ENCODE measurements at places on chromosomes 5 and 9.

- no peak for DNase-seq
Observed at GRCh38 chr5:9545136-9545991, 511 bp downstream of the SEMA5A start.

DNA sequence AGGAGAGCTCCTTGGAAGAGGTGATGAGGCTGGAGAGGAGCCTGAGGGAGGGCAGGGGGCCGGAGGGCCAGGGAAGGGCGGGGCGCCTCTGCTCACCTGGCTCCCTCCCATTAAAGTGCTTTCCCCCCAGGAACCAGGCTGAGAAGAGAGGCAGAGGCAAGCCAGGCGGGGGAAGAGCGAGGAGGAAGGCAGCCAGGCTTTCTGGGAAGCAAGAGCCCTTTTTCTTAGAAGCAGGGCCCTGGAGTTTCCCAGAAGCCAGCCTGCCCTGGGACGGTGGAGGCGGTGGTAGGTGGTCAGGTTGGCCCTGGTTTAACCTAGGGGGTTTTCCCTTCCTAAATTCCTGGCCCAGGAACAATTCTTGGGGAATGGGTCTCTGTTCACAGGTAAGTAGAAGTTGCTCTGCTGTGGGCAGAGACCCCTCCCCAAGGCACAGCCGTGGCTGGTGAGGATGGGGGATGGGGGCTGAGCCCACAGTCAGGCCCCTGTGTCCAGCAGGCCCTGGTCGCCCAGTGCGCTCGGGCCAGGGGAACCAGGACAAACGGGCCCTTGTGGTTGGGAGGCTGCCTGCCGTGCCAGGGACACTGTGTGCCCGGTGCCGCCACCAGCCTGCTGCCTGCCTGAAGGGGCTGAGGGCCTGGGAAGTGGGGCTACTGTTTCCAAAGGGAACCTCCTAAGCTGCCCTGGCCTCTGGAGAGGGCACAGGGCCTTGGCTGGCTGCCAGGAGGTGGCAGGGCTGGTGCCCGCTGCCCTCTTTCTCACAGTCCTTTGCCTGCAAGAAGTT, 16.6 kb upstream of the RALGDS start:
- no peak for DNase-seq

DNA sequence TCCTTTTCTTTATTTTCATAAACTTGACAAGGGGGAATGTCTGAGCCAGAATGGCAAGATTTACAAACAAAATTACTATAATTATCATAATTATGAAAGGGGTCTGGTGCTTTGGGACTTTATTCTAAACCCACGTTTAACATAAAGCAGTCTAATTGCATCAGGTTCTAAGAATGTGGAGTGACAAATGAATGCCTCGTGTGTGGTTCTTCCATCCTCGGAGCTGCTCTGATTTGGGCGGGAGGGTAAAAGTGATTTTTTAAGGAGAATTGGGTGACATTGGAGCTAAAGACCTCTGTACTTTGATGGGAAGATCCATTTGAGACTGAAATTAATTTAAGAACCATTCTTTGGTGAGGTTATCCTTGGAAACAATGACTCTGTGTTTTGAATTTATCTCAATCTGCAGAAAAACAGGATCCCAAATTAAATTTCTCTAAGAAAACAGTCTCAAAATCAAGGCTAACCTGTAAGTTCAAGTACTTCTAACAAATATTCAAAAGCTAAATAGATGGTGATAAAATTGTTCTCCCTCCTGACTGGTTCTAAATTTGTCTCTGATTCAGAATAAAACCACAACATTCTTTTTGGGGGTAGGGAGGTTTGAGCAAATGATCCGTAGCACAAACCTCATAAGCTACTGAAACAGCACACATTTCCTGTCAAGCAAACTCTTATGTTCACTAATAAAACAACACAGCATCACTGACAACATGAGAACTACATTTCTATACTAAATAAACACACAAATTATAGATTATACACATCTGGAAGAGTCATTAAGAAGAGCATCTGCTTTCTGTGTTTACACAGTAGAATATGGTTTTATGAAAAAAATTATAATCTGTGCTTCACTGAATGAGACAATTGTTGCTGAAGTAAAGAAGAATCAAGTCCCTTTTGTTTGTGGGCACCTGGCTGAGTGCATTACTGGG, 85.5 kb downstream of the DCP2 start:
- DNase-seq = no peak

GRCh38 chr5:116068028-116068632, 16.7 kb upstream of the COMMD10 start:
- peak; percentile 80 for DNase-seq

- DNase-seq = no peak
Observed at GRCh38 chr5:168422431-168422830, 63.8 kb upstream of the RARS1 start.

GRCh38 chr5:107935645-107936044, 264.9 kb upstream of the EFNA5 start:
- DNase-seq = no peak

DNA sequence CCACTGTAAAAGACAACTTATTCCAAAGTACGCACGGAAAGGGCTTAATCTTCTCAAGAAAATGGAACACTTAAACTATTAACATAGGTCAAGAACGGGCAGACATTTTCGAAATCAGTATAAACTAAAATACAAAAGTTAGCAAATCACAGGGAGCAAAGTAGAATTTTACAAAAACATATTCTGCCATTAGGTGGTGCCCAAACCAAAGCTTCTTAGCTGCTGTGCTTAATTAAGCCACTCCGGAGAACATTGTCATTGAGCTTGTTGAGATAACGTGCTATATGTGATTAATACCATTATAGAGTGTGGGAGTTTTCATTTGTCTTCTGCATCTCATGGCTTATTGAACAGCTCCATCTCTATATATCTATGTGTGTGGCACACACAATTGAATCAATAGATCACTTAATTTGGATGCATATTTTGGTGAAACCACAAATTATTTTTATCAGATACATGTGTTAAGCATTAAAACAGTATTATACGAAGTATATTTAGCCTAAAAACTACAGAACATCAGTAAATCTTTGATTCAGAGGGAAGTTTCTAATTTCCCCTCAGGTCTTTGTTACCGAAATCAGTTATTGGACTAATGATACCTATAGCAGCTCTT, 23.4 kb downstream of the UBLCP1 start:
- DNase-seq = no peak

DNA sequence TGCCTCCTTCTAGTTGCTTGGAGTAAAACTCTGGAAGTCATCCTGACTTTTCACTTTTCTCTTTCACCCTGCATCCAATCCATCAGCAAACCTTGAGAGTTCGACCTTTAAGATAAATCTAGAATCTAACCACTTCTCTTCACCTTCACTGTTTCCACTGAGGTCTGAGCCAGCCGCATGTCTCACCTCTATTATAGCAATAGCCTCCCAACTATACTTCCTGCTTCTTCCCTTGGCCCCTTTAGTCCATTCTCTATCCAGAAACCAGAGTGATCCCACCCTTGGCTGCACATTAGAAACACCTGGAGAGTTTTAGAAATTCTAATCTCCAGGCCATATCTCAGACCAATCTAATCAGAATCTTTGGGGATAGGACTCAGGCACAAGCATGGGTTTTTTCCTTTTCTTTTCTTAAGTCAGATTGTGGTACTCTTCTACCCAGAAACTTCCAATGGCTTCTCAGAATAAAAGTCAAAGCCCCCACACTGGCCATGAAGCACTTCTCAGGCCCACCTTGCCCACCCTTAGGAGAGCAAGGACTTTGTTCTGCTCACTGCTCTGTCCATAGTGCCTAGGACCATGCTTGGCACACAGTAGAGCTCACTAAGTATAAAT, 33.1 kb downstream of the MFAP3 start:
- no peak for DNase-seq

GRCh38 chr9:137959641-137960411, 82.2 kb downstream of the CACNA1B start:
- DNase-seq = no peak

DNA sequence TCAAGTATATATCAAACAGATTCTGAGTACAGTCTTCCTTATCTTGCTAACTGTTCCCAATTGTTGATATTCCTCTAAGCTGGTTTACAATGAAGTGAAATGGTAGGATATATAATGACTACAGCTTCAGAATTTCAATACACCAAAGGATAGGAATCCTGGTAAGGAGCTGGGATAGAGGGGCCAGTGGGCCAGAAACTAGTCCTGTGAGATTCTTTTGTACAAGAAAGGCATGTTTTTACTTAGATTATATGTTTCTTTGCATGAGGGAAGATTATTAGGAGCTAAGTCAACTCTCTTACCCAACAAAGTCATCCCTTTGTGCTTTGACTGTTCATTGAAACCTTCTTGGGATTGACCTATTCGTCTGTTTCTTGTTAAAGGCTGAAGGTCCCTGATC, 435.7 kb downstream of the PLK2 start:
- DNase-seq = no peak

DNA sequence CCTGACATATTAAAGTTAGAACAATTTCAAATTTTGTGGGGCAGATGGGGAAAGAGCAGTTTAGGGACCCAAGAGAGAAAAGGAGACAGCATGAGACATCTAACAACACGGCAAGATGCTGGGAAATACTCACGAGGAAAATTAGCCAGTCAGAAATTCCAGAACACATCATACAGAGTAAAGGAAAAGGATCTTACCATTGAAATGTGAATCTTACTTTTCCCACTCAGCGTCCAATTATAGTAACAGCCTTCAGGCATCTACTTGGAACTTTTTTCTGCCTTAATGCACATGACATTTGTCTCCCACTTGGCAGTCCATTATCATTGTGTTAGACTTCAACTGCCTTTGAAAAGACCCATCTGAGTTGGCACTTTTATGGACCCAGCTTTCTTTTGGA, 189.7 kb upstream of the SLC27A6 start:
- no peak for DNase-seq

DNA sequence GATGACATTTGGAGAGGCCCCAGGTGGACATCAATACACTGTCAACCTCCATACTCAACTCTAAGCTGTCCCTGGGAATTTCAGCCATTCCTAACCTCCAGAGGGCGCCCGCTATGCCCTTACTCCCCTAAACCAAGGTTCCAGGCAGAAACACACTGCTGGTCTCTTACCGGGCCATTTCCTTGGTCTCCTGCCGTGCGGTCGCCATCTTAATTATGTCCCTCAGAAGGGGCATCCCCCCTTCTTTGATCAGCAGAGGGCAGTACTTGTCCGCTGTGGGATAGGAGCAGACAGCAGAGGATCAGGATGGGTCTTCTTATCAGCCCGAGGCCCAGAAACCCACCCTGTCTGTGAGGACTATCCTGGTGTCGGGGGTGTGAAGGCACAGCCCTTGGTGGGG, 9.3 kb upstream of the ZDHHC12 start:
- peak; percentile 73 for DNase-seq

GRCh38 chr5:100828898-100829356, 74.2 kb downstream of the ST8SIA4 start:
- no peak for DNase-seq

DNA sequence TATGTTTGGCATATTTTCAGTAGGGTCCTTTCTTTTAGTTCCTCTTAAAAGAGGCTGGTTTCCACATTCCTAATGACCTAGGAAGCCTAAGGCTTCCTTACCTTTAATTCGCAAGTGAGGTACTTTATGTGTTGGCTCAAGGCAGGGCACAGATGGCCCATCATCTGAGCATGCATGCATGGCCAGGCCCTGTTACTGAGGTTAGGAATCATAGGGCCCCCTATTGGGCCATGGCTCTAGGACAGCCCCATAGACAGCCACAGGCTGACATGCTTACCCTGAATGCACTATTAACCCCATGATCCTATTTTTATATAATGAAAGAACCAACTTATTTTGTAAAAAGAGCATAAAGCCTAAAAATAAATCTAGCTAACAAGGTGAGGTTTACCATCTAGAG, 271.4 kb downstream of the ELAVL2 start:
- DNase-seq = no peak

DNA sequence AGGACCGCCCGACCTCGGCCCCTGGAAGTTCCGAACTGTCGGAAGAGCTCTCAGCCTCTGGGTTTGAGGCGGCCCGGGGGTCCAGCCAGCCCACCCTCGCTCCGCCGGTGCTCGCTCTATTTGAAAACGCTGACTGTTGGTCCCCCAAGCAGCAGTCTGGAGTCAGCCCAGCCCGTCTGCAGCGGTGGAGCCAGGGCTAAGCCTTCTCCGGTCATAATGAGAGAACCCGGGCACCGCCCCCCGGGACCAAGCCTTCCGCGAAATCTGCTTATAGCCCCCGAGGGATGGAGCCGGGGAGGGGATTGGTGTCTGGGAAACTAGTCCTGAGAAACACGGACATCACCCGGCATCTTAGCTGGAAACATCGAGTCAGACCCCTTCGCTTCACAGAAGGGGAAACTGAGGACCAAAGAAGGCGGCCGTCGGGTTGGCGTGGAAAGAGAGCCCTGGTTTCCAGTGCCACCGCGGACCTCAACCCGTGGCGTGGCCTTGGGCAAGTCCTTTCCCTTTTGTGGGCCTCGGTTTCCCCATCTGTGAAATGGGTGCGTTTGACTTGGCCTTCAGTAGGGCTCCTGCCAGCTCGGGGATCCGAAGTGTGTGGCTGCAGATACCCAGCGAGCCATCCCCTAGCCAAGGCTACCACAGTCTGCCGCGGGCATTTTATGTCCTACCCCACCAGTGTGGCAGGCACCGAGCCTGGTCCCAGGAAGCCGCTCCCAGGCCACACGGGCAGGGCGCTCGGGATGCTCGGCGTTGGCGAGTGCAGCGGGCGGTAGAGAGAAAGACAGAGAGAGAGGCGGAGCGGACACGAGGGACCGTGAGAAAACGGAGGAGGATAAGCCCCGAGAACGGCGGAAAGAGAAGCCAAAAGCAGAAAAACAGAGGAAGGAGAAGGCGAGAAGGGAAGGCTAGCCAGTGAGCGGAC, 857 bp downstream of the ADAM19 start:
- DNase-seq = no peak

- DNase-seq = no peak
Observed at GRCh38 chr9:21281275-21281674, 23.8 kb downstream of the IFNA5 start.

DNA sequence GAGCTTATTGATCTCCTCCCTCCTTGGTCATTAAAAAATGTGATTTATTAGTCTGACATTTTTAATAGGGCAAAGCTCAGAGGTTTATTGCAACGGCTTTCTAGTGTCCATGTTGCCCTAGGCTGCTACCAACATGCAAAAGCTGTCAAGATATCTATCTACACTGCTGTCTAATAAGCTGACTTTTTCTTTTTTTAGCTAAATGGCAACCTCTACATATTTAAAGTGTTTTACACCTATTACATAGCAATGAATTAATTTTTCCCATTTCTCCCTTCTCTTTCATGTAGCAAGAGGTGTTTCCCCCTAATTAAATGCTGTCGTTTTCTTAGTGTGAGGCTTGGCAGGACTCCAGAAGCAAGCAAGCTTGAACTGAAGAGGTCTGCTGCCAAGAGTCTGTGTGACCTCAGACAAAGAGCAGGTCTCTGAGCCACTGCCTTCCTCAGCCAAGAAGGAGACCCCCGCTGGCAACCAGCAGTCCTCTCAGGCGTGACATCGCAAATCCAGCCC, 79.4 kb downstream of the GAS1 start:
- DNase-seq = no peak
